HFF-Myc (cell line): ENCODE measurements at places on chromosomes 12 and 14.

DNA sequence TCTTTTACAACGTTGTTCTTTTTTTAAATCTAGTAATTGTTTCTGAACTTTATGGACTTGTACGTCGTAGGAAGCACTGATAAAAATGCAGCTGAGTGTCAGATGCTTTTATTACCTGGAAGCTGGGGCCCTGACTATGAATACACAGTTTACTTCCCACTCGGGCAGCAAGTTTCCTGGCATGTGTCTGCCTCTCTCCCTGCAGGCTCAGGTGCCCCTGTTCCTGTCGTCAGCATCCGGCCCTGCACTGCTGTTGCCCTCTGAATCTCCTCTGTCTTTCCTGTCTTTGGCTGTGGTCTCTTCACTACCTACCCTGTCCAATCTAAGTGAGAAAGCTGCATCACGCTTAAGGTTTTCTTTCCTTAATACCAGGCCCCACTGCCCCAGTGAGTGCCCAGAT, 75.8 kb downstream of the PELI2 start:
- no peak for DNase-seq

DNA sequence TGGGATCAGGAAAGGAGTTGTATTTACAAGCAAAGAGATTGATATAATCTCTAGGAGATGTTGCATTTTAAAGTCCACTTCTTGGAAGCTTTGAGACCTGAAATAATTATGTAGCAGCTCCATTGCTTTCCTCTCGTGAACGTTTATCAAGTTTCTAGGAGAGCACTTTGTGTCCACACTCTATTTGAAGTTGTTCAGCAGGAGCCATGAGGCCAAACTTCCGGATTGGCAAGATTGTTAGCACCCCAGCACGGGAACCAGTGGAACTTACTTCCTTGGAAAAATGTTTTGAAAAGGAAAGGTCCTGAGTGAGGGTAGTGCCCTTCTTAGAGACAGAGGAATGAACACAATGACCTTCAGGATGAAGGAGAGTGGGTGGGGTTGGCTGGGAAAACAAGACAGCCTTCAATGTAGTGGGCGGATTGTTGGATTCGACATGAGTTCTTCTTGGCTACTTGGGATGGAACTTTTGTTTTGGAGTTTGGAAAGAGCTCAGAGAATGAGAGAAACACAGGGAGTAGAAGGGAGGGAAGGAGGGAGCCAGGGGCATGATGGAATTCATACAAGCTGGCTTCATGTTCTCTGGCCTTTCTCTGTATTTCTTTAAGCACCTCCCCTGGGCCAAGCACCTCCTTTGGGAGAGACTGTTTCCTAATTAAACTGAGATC, 23.8 kb upstream of the CISTR start:
- no peak for DNase-seq

GRCh38 chr14:71525663-71526221, 406.5 kb upstream of the RGS6 start:
- no peak for DNase-seq

DNA sequence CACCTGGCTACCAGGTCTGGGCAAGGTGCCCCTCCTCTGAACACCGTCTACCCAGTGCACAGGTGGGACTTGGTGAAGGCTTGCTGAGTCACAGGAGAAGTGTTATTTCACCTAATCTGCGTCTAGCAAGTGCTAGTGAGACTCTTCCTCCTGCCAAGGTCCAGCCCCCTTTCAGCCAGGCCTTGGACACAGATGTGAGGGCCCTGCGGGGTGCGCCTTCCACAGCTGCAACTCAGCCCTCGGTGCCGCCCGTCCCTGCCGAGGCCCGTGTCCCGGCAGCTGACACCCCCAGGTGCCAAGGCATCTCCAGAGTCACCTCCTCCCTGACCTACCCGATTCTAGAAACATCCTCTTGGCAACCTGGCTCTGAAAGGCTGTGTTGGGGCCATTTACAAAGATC, 55.1 kb downstream of the PRIMA1 start:
- no peak for DNase-seq

DNA sequence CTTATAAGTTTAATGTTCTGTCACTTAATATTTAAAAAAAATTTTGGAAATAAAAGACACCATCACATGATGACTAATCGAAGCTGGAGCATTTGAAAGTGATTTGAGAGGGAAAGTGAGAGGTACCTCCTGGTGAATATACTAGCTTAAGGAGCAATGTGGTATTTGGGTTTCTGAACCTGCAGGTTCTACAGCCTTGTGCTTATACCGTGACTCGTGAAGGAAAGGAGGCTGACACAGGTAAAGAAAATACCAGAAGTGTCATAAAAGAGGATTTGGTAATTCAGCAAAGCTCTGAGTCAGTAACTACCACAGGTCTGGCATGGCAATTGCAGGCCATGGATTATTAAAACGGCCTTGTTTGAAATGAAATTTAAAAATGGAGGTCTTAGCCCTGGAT, 151.0 kb downstream of the SLC38A4 start:
- no peak for DNase-seq
